ENCODE measurements at places on chromosomes 5 and 9.

DNA sequence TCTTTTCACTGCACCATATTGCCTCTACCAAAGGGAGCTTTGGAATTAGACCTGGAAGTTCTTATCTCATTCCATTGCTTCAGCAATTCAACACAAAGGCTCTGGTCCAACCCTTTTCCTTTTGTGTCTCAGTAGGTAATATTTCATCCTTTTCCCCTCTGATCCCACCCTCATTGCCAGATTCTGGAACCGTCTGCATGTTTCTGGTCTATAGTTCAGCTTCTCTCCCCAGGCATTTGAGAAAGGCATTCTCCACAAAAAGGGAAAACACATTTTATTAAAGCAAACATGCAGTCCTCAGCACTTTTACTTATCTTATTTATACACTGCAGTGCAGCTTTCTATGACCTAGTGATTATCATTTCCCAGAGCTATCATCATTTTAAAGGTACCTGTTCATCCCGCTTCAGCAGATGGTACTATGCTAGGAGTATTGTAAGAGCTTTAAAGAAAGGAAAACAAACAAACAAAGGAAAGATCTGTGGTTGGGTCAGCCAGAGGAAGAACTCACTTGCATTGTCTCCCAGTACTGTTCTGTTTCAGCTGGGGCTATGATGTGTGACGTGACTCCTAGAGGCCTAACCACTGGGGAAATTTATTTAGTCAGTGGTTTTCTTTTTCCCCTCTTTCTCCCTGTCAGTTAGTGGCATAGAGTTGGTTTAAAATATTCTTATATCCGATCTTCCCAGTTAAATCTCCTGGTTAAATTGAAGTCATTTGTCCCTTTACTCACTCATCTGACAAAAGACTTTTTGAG, 269.2 kb downstream of the TMEM38B start:
- no peak for DNase-seq

GRCh38 chr9:76744336-76744735, 19.9 kb upstream of the PCA3 start:
- DNase-seq = no peak

GRCh38 chr5:90184764-90185163, 224.8 kb downstream of the CETN3 start:
- DNase-seq = no peak

DNA sequence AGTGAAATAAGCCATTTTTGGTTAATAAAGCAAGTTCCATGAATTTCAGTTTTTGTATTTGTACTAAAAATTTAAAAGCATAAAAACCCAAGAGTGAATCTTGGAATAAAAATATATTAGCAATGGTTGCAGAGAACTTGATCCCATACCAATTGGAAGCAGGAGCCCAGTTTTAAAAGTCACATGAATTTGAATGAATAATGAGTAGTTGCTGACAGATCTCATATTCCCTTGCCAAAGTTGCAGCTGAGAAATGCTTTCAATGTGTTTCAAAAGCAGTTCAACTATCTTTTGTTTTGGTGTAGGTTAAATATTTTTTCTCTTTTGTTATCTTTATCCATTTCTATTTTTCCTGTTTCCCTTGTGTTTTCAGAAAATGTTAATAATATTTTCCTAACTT, 818.6 kb downstream of the CDH18 start:
- no peak for DNase-seq

- DNase-seq = no peak
Measured at GRCh38 chr9:91741522-91741921, 208.5 kb downstream of the ROR2 start.

GRCh38 chr5:140007311-140007710, 35.8 kb downstream of the NRG2 start:
- DNase-seq = no peak

- no peak for DNase-seq
Measured at GRCh38 chr5:81553567-81554212, 159.8 kb upstream of the ACOT12 start.

DNA sequence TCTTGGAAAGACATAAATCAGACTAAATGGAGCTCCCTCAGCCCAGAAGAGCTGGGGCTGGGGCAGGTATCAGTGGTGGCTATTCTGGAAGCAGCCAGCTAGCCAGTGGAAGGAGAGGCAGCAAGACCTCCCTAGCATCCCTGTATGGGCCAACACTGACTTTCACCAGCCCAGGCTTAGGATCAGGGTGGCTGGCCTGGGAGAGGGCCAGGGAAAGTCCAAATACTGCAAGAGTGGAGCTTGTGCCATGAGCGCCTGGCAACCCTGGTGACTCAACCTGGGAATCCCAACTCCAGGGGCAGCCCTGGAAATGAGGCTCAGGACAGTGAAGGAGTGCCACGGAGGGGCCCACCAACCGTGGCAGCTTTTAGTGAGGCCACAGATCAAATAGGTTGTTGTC, 7.6 kb upstream of the IRF1 start:
- no peak for DNase-seq

- peak; percentile 97 for DNase-seq
Measured at GRCh38 chr5:172178991-172179989, 8.7 kb downstream of the STK10 start.

GRCh38 chr5:59709346-59709821, 184.1 kb downstream of the PDE4D start:
- no peak for DNase-seq

GRCh38 chr5:57887851-57888621, 405.4 kb upstream of the ACTBL2 start:
- DNase-seq = peak; percentile 16

DNA sequence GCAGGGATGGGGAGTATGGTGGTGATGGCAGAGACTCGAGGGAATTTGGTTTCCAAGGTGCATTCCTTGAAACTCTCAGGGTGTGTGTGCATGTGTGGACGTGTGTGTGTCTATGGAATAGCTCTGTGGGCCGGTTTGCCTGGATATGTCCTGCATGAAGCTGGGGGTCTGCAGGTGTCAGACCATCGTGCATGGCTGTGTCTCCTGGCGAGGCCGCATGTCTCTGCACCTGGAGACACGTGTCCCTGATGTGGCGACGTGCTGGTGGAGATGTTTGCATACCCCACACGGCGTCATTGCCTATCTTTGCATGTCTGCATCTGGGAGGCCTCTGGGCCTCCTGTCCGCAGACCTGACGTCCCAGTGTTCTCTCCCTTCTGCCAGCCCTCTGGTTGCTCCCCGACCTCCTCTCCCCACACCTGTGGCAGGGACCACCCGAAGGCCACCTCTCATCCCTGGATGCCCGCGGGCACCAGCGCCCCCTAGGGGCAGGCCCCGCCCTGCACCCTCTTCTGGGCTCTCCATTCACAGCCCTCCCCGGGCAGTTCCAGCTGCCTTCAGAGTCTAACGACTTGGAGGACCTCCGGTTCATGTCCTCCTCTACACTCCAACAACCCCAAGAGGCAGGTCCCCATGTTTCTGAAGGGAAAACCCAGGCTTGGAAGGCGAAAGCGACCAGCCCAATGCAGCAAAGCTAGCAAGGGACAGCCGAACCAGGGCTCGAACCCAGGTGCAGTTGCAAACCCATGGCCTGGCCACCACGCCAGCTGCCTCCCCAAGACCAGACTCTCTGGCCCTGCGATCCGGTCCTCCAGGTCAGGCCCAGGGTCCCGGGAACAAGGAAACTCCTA, 88.6 kb downstream of the LMX1B start:
- peak; percentile 26 for DNase-seq

DNA sequence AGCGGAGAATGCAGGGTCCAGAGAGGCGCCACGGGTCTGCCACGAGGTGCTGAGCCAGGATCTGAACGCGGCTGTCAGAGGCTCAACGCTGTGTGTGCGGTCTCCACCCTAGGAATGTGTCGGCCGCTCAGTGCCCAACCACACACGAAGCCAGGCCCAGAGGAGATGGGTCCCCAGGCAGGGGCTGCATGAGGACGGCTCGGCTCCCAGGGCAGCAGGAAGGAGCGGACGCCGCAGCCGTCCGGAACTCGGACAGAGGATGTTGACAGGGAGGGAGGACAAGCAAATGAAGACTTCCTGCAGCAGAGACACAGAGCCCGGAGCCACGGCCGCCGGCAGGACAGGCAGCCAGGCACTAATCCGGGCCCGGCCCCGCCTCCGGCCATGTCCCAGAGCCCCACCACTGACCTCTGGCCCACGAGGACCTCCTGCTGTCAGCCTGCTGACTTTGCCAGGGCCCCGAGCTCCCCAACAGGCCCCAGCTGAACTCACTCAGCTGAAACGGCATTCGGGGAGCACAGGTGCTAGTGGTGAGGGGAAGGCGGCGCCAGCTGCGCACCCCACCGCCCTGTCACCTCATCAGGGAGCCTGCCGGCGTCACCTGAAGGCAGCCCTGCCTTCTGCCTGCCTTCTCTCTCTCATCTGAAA, 12.7 kb downstream of the VAV2 start:
- no peak for DNase-seq

GRCh38 chr5:175576591-175576990, 81.3 kb upstream of the HRH2 start:
- DNase-seq = no peak

DNA sequence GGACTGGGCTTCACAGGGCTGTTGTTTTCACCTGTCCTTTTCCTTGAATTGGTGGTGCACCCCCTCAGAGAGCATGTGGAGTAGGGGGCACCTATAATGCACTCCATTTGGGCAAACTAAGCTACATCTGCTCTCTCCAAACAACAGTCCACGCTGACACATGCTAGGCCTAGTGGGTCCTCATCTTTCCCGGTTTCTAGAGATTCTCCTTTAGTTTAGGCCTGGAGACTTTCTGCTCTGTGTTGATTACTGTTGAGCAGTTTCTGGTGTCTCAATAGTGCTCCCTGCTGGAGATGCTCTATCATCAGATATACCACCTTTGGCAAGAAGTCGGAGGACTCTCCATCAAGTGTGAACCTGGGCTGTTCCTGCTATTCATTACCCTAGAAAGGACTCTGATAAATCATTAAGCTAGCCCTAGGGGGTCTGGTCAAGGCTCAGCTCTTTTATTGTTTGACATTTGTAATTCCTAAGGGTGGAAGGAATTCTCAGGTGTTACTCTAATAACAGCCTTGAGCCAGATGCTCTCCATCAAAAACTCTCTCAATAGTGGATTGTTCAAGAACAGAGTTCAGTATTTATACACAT, 64.0 kb upstream of the FYB1 start:
- DNase-seq = peak; percentile 86

GRCh38 chr5:53991942-53992341, 318.4 kb downstream of the ARL15 start:
- DNase-seq = peak; percentile 28

DNA sequence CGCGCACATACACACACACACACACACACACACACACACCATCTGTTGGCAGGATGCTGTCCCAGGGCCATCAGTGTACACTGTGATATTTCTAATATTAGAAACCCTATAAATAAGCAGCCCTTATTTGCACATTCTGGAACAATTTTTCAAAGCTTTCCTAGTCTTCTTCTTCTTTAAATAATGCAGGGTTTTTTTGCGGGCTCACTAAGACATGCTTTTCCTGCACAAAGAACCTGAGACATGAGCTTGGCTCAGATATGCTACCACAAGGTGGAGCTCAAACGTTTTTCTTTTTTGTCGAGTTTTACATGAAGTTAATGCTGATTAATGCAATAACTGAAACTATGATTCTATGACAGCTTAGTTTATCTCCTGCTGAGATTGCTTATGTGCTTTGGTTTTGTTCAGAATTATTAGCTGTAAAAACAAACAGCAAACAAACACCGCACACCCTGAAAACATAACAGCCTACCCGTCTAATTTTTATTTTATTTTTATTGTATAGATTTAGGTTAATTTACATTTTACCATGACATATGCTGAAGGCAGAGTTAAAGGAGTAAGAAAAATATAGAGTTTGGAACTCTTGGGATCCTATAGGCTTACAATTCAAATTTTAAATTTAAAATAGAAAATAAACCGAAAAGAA, 95.8 kb downstream of the ALDH1A1 start:
- peak; percentile 65 for DNase-seq

DNA sequence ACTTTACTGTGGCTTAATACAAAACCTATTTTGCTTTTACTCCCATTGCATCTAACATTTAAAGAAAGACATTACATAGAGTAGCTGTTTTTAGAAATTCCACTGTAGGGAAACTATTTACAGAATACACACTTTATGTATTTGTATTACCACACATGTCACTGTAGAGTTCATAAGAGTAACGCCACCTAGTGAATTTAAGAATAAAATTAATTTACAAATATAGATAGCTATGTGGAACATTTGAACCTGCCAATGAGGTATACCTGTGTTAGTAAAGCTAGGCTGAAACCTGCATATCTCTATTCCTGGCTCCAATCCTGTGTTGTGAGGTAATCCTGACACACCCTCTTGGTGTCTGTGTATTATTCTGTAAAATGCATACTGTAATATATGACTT, 234.4 kb downstream of the MAST4 start:
- DNase-seq = no peak

DNA sequence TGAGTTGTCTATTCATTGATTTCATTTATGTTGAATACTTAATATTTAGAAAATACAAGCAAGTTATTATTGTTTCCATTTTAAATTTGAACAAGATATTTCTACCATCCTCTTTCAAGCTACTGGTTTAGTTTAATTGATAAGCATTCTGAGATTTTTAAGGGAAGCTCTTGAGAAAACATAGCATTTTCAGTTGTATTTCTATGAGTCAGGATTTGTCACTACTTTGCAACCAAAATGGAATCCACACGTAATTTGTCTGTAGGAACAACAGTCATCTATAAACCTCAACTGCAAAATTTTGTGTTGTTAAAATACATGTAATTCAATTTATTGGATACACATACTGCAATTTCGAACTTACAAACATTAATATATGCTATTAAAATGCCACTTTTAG, 74.0 kb downstream of the PRR16 start:
- no peak for DNase-seq

DNA sequence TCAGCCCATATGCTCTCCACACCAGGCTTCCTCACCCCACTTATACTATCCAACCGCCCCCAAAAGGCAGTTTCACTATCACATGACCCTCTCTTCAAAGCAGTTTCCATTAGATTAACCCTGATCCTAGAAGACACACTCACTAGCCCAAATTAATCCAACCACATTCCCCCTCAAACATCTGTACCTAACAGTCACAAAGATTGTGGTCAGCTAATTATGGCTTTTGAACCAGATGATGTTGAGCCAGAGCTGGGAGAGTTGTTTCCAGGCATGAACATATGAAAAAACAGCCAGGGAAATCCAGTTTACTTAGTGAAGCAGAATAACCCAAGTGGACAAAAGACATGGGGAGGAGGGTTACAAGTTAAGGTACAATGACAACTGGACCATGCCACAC, 131.2 kb downstream of the SPOCK1 start:
- DNase-seq = no peak

DNA sequence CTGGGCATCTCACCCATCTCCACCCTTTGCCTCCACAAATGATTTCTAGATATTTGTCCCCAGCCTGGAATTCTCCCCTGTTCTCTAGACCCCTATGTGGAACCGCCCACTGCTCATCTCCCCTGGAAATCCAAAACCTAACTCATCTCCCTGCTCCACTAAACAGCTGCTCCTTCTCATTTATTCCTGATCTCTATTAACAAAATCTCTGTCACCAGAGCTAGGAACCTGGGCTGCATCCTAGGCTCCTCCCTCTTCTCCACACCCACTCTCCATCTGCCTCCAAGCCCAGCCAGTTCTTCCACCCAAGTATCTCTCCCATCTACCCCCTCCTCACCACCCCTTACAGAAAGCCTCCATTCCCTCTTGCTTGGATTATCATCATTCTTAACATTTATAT, 24.0 kb upstream of the SYNPO start:
- DNase-seq = no peak

Measured in inflammatory macrophage (primary cell).